Calu3 (cell line): ENCODE measurements at places on chromosomes 12 and 14. TPM values are rescaled to one million over a fixed set of nuclear protein-coding genes. Genes with fewer than 3 reads are reported as not detected.

The RSRC2 gene
- total RNA-seq: 84.0 and 86.9 TPM in 2 replicates

- no peak for DNase-seq
Measured at GRCh38 chr12:77834618-77835017, 3.9 kb downstream of the NAV3 start.

GRCh38 chr14:103142026-103142425 is 18.8 kb downstream of the TNFAIP2 start:
- no peak for DNase-seq

The OVCH1 gene
- total RNA-seq: not detected in 2 replicates

- DNase-seq: no peak
Measured at GRCh38 chr12:78101113-78101876, 270.6 kb downstream of the NAV3 start.

- DNase-seq: peak; percentile 24
Measured at GRCh38 chr14:21997300-21997699, 323.7 kb upstream of the OR4E1 start.

DNA sequence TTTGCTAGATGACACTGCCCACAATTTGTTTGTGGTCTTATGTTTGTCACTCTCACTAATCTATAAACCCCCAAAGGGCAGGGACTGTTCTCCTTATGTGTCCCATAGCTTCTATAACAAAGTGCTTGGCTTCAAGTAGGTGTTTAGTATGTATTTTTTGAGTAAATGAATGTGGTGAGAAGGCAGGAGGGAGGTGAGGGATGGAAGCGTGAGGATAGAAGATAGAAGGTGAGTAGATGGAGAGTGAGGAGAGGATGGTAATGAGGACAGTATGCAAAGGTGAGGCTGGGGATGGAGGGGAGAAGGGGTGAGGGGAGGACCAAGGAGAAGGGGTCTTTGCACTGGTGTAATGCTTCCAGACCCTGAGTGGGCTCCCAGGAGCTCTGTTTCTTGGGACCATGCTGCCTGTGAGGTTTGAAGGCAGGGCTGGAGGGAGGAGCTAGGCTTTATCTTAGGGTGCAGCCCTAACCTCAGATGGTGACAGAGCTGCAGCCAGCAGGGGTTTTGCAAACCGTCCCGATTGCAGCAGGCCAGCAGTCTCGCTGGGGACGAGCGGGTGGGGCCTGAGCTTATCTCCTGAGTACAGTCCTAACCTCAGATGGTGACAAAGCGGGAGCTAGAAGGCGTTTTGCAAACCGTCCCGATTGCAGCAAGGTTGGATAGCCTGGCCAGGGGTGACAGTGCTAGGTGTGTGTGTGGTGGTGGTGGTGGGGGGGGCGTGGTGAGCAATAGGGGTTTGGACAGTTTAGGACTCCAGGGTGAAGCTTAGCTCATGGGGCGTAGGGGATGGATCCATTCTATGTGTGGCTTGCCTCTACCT is 6.5 kb downstream of the CEBPE start:
- DNase-seq: no peak

GRCh38 chr12:29867823-29868222 is 84.1 kb upstream of the TMTC1 start:
- DNase-seq: no peak

The CFAP54 gene
- 0.35 and 1.2 TPM in 2 replicates for total RNA-seq

GRCh38 chr12:26281320-26281719 is 85.9 kb downstream of the SSPN start:
- no peak for DNase-seq

- DNase-seq: no peak
Measured at GRCh38 chr14:98949481-98950135, 322.4 kb downstream of the BCL11B start.

- no peak for DNase-seq
Measured at GRCh38 chr12:40837891-40838429, 145.7 kb downstream of the CNTN1 start.

DNA sequence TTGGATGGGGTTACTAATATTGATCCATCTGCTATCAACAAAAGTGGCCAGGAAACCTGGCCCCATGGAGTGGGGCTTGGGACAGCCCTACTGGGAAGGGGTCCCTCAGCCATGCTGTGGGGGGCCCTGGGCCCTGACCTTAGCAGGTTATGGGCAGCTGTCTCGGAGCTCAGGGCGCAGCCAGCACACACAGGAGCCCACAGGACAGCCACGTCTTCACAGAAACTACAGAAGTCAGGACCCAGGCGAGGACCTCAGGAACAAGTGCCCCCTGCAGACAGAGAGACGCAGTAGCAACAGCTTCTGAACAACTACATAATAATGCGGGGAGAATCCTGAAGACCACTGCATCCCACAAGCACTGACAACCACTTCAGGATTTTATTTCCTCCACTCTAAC is 11.9 kb upstream of the FKBP11 start:
- no peak for DNase-seq

DNA sequence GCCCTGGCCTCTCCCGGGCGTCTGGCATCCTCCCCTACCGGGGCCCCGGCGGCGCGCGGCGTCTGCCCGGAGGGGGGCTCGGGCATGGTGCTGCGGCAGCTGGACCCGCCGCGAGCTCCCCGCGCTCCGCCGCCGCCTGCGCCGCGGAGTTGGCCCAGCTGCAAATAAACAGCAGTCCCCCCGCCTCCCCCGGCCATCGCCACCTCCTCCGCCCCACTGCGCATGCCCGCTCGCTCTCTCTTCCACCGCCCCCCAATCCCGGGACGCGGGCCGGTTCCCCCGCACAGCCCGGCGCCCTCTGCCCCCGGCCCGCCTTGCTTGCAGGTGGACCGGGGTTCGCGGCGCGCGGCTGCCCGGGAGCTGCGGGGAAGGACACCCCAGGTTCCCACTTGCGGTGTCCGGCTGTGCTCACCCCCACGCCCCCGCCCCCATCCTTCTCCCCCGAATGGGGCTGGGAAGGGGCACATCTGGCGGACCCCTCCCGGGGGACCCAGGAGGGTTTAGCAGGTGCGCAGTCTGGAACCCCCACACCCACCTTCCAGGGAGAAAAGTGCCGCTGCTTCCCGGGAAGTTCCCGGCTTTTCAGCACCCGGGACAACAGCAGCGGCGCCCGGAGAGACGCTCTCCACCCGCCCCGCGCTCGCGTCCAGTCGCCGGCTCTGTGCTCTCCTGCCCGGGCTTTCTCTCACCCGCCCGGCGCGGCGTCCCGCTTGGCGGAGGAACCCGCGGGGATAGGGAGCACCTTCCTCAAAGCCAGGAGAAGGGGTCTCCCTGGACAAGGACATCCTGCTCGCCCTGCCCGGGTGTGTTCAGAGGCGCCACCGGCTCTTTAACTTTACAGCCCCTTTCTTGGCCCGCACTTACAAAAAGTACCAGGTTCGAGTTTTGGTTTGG is at the start of gene TMTC1:
Gene TMTC1, minus strand, starts transcription at position 170 of the 894 bp plus-strand sequence. CDS start 191 bp downstream, outside the sequence.
- DNase-seq: peak; percentile 44

- DNase-seq: peak; percentile 45
Measured at GRCh38 chr12:59444932-59445331, 150.9 kb upstream of the SLC16A7 start.

DNA sequence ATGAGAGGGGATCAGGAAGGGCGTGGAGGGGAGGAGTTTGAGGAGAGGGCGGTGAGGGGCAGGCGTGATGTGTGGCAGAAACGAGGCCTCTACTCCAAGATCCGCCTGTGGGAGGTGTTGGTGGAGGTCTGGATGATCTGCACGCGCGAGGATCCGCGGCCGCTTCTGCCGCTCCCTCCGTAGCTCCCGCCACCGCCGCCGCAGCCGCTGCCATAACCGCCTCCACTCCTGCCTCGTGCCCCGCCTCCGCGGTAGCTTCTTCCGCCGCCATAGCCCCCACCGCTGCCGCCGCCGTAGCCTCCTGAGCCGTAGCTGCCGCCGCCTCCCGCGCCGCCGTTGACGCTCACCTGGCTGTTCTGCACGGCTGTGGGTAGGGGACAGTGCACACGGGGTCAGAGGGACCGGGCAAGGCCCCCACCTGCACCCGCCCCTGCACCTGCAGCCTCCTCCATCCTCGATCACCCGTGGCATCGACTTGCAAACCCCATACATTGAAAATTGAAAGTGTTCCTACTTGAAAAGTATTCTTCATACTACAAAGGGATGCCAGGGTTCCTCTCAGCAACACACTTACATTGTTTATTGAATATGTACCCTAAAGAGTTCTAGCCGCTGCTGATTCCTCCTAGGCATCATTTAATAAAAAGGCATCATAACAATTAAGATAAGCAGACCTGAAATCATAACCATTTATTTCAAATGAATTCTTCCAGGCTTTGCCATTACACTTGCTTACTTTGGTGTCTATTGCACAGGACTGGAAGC is 11.1 kb upstream of the KRT1 start:
- DNase-seq: peak; percentile 13

DNA sequence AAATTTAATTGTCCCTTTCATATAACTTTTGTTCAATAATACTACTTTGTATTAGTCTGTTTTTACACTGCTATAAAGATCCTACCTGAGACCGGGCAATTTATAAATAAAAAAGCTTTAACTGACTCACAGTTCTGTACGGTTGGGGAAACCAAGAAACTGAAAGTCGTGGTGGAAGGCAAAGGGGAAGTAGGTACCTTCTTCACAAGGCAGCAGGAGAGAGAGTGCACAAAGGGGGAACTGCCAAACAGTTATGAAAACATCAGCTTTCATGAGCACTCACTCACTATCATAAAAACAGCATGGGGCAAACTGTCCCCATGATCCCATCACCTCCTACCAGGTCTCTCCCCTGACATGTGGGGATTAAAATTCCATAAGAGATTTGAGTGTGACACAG is 1069.0 kb downstream of the FSCB start:
- DNase-seq: no peak
